ENCODE measurements at places on chromosomes 2 and 18.

GRCh38 chr2:24745825-24746224, 47.4 kb downstream of the PTRHD1 start:
- DNase-seq, result no peak

GRCh38 chr18:79849328-79850207, 51.8 kb downstream of the KCNG2 start:
- DNase-seq, result no peak

- no peak for DNase-seq
Measured at GRCh38 chr2:215271446-215271845, 40.4 kb upstream of the ATIC start.

DNA sequence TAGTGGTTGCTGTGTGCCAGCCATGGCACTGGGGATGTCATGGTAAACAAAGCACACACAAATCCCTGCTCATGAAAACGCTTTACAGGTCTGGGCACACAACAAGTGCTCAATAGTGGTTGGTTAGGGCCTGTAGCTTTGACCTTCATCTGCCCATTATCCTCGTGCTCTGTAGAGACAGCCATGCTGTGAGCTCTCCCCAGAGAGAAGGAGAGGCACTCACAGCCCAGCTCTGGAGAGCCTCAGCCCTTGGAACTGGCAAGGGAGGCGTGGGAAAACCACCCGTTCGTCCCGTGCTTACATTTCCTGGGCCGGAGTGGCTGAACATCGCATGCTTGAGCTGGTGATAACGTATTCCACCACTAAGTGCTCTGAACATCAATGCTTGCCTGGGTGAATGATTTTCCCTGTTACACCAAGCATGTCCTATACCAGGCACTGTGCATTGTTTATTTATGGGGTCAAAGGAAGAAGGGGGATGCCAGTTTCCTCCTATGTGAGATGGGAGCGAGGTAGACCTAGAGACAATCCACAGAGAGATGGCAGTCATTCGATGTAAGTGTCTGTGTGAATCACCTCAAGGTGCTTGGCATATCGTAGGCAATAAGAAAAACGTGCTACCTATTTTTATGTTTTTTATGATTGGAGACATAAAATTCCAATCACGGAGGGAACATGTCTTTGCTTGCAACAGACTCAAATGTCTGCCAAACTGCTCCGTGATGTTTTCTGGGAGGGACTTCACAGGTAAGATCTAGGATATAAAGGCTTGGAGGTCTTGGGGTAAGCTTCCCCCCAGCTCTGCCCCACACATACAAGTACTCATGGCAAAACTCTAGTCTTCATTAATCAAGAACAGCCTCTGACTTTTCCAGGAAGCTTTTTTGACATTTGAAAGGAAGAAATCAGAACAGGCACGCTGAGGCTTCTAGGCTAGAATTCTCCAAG, 75.5 kb downstream of the DDX1 start:
- DNase-seq, result no peak

DNA sequence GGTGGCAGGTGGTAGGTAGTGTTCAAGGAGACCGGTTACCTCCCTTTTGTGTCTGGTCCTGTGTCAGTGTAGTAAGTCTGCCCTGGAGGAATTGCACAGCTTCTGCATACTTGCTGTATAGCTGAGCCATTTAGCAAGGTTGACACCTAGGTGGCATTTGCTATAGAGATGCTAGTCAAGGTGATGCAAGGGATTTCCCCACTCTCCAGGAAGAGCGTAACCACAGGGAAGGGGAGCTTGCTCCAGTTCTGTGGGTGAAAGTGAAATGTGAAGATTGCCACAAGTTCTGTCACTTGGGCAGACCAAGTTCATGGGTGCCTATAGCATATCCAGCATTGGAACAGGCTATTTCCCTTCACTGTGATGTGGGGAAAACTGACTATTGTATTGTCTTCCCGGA, 28.1 kb downstream of the NAT8 start:
- no peak for DNase-seq

- DNase-seq, result no peak
Measured at GRCh38 chr2:27315122-27315521, 6.9 kb upstream of the UCN start.

DNA sequence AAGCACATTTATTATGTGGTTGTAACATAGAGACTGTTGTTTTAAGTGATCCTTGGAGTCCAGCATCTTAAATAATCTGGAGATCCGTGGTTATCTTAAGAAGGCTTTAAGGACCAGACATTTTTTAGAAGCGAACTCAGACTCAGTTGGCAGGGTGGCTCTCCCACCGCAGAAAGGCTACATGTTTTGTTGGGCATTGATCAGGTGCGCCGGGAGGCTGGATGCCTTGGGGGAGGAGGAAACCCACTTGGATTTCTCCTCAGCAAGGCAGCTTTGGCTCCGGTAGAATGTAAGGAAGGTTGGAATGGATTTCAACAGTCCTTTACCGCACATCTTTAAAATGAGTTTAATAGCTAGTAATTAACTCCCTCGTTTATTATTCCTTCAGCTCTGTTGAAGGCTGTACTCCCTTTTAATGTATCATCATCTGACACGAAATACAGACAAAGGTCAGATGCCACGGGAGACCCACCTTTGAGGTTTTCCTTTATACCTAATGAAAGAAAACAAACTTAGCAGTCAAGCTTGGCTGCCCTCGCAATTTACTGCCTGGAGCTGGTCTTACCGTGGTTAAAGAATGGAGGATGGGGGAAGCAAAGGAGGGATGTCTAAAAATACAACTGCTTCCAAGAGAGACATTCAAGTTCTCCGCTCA, 1.2 kb downstream of the TMEM200C start:
- no peak for DNase-seq

DNA sequence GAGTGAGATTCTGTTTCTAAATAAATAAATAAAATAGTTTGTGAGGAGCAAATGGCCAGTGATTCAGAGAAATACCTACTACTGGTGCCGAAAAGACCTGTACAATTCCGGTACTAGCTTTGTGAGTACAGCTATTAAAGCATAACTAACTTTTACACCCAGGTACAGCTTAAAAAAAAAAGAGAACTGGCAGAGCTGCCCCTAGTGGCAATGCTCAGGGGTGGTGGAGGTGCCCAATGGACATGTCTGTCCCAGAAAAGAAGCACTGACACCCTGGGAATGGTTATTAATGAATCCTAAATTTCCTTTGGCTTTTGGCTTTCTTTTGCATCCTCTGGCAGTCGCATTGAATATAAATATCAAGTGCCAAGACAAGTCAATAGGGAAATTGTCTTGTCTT, 87.0 kb downstream of the LIPG start:
- DNase-seq, result no peak

GRCh38 chr2:188478724-188479123, 187.1 kb downstream of the GULP1 start:
- DNase-seq, result no peak

DNA sequence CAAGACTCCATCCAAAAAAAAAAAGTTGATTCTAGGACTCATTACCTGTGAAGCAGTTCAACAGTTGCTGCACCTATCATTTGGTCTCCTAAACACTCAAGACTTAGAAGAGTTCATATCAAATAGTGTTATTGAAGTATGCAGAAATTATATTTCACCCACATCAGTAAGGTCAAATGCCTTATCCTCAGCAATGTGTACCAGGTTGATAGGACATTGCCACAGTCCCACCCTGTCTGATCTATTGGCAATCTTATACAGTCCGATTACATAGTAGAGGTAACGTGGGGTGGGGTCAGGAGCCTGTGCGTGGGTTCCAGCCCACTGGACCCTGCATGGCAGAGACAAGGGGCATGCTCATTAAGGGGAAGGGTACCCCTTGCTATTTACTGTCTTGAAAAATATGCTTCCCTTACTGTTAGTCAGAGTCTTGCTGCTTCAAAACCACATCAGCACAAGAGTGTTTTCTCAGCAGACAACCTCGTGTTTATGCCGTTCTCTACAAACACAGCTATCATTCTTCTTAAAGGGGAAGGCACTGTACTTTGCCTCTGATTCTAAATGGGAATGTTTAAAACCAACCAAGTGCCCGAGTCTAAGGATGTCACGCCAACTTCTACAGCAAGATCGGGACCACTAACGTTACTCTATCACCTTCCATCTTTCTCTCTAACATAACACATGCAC, 115.2 kb downstream of the MTCL1 start:
- DNase-seq, result no peak

- DNase-seq, result no peak
Measured at GRCh38 chr2:88693911-88694414, 2.5 kb downstream of the RPIA start.

DNA sequence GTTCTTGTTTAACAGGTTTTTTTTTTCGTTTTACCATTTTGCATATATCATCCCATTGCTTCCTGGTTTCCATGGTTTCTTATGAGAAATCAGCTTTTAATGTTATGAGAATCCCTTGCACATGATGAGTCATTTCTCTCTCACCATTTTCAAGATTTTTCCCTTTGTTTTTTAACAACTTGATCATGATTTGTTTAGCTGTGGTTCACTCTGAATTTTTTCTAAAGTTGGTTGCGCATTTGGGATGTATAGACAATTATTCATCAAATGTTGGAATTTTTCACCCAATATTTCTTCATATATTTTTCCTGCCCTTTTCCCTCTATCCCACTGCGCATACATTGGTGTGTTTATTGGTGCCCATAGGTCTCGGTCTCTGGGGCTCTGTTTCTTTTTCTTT, 42.4 kb upstream of the BIN1 start:
- DNase-seq, result no peak

DNA sequence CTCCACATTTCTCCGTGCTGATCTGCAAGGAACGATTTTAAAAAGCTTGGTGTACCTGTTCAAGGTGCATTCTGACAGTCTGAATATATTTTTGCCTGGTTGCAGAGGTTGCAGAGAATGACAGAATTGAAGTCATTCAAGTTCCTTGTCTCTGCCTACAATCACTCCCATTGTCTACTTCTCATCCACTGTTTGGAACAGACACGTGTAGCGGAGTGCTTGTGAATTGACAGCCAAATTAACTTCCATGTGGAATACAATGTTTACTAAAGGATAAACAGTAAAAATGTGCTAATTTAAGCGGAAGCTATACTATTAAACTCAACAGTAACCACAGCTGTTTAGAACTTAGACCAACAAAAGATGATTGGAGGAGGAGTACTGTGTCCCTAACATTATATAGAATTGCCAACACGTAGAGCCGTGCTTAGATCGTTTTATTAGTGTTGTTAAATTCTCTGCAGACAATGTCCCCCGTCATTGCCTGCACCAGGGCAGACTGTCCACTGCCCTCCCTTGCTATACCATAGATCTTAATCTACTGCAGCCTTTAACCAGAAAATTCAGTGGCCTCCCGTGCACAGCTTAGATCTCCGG, 87.3 kb upstream of the ZCCHC2 start:
- DNase-seq, result no peak

DNA sequence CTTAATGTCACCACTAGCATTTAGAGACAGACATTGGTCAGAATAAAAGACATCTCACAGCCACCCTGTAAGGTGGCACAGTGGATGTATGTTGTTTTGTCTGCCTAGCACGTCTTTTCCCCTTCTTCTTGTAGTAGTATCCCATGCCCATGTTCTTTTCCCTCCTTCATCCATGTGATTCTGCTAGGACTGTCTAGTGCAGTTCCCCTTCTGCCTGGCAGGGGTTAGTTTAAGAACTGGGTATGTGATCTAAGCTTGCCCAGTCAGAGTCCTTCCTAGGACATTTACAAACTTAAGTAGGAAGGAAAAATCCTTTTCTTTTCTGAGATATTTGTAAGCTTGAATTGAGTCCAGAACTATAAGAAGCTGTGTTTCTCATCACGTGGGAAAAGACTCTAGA, 172.3 kb downstream of the BABAM2 start:
- DNase-seq, result no peak

DNA sequence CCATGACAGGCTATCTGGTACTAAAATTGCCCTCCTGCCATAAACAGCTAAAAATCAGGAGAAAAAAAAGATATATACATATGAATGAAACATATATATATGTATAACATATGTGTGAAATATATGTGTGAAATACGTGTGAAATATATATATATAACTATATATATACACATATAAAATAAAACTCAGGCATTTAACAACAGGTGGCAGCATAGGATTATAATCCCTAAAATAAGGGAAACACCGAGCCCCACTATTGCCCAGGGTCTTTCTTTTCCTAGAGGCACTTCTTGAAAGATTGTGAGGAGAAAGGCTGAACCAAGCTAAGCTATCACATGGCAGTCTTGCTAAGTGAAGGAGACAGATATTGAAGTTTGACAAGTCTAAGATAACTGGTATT, 65.9 kb upstream of the CYTIP start:
- no peak for DNase-seq

DNA sequence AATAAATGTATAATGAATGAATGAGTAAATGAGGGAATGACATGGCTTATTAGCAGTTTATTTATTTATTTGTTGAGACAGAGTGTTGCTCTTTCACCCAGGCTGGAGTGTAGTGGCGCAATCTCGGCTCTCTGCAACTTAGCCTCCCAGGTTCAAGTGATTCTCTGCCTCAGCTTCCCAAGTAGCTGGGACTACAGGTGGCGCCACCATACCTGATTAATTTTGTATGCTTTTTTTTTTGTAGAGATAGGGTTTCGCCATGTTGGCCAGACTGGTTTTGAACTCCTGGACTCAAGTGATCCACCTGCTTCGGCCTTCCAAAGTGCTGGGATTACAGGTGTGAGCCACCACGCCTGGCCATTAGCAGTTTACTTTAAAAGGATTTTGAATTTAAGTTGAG, 100.3 kb upstream of the CAVIN2 start:
- no peak for DNase-seq

DNA sequence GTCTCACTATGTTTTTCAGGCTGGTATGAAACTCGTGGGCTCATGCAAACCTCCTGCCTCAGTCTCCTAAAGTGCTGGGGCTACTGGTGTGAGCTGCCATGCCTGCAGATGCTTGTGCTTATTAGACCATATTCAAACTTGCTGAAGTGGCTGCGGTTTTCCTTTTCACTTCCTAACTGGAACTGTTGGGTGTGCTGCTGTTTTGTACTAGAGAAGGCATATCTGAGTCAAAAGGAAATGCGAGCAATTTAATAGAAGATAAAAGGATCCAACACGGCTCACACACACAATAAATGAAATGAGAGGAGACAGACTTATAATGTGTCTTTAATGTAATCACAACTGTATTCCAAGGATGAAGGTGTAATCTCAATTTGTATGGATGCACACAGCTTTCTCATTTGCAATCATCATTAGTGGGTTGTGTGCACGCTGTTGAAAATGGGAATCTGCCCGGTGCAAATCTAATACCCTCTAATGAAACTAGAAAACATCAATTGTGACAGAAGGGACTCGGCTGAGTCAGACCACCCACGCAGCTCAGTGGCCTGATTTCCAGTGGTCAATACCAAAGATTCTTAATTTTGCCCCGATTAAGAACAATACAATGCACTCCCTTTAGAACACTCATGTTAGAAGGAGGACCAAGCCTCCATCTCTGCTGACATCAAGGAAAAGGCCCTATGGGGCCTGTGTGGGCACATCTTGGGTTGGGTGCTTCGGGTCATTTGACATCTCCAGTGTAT, 532.7 kb downstream of the TDRD15 start:
- no peak for DNase-seq

GRCh38 chr2:118014492-118014824, 588 bp upstream of the CCDC93 start:
- DNase-seq, result no peak

DNA sequence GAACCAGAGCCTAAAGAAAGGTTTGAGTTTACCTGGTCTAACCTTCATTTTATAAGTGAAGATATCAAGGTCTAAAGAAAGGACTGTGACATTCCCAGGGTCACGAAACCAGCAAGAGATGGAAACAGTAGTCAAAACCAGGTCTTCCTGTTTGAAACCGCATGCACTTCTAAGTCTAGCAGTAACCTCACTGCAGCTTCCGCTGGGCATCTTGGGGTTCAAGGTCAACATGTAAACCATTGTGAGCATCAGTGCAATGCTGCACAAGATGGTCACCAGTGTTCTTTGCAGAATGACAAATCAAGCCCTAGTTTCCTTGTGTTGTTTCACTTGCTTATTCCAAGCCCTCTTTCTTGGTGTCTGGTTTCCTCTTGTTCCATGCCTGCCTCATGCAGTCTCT, 292.9 kb upstream of the MEX3C start:
- DNase-seq, result no peak

Data from stimulated activated CD8-positive, alpha-beta memory T cell treated with anti-CD3 and anti-CD28 coated beads, Interleukin-4, amount 100 ng/mL, for 1 hour (primary cell).